ENCODE measurements at places on chromosomes 3 and 15.

GRCh38 chr3:131731709-131732108 lies 228.9 kb upstream of the MRPL3 start:
- DNase-seq, result no peak

DNA sequence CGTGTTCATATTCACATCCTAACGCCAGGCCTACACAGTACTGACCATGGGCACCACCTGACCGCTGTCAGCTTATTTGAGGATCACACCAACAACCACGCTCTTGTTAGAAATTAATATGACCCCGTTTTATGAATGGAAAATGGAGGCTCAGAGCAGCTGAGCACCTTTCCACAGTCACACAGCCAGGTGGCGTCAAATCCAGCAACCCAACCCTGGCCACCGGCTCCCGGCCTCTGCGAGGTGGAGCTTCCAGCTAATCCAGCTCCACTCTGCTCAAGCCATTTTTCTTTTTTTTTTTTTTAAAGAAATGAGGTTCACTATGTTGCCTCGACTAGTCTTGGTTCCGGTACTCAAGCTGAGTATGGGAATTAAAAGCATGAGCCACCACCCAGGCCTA lies 41.3 kb downstream of the RPN1 start:
- no peak for DNase-seq

GRCh38 chr15:39110336-39110735 lies 470.5 kb upstream of the THBS1 start:
- no peak for DNase-seq

- DNase-seq, result no peak
Observed at GRCh38 chr15:64847448-64847847, 5.7 kb downstream of the PLEKHO2 start.

DNA sequence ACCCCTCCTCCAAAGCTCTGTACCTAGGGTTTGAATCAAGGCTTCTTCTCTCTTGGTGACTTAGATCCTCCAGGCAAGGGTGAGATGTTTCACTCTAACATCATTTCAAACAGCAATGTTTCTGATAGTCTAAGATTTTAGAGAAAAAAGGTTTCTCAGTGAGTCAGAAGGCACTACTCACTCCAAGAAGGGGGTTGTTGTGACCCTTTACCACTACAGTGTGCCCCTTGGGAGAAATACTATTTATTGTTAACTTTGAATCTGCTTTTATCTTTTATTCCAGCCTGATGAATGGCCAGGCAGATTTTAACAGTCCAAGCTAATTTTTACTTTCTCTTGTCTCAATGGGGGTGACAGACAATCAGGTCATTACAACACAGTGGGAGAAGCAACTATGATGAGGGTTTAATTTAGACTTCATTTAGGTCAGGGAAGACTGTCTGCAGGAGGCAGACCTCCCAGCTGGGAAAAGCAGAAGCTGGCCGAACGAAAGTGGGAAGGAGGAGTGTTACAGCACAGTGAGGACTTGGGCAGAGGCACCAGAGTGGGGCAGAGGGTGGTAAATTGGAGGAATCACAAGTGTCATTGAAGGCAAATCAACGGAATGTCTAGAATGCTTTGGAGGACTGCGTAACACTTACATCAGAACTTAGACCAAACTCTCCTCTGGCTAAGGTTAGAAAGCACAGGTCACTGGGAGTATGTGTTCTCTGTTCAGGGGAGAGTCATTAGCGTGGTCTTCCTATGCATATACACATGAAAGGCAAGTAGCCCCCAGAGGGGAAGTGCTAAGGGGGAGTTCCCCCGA lies 21.2 kb downstream of the ZNF860 start:
- no peak for DNase-seq
